ENCODE measurements at places on chromosomes 6 and 20. TPM values are rescaled to one million over a fixed set of nuclear protein-coding genes. Genes with fewer than 3 reads are reported as not detected.

Gene NKX2-4
- not detected for total RNA-seq

DNA sequence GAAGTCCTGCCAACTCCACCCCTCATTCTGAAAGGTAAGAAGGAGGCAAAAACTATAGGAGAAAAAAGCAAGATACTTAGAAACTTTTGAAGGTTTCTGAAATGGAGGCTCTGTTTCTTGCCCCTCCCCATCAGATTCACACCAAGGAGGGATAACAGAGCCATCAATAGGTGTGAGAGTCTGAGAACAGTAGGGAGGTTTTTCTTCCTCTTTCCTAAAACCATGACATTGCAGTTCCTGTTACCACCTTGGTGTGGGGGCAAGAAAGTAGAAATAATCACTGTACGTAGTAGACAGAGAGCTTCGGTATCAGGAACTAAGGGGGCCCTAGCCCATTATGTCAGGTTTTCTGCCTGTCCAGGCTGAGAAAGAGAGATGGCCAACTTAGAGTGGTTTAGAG, 333.3 kb upstream of the SYNCRIP start:
- no peak for DNase-seq
- no peak overlapping the region for H3K4me3 ChIP-seq
- H3K27ac ChIP-seq: no peak overlapping the region
- no peaks in the 10 kb centered on the region for H3K36me3 ChIP-seq

GRCh38 chr20:56826705-56827665, 197.9 kb downstream of the TFAP2C start:
- H3K4me1 ChIP-seq: no peaks in the 10 kb centered on the region
- no peak overlapping the region for H3K4me3 ChIP-seq
- H3K27me3 ChIP-seq: peaks cover 3% of the 10 kb centered on the region
- no peak for DNase-seq
- H3K36me3 ChIP-seq: no peaks in the 10 kb centered on the region

- no peaks in the 10 kb centered on the region for H3K27me3 ChIP-seq
- H3K27ac ChIP-seq: no peak overlapping the region
- DNase-seq: peak; percentile 58
- H3K36me3 ChIP-seq: no peaks in the 10 kb centered on the region
Observed at GRCh38 chr6:69232911-69233448, 563.8 kb downstream of the LMBRD1 start.

DNA sequence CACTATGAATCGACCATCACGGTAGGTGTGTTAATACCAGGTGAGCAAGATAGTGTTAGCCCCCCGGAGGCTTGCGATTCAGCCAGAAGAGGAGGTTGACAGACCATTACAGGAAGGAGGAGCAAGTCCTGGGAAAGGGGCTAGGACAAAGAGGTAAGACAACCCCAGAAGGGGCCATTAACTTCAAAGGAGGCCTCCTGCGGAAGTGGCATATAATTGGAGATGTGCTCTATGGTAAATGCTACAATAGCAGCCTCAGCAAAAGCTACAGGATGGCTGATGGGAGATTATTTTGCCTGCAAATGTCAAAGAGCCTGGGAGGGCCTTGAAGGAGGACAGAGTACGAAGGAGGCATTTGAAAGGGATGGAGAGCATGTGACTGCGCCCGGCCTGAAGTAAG, 108.6 kb upstream of the CITED2 start:
- no peak for DNase-seq
- no peaks in the 10 kb centered on the region for H3K27me3 ChIP-seq
- no peaks in the 10 kb centered on the region for H3K4me1 ChIP-seq

Gene KCNB1
- 0.05 TPM for total RNA-seq

Gene PPP1R3G
- total RNA-seq: 0.08 TPM

Gene TMC2
- total RNA-seq: not detected

DNA sequence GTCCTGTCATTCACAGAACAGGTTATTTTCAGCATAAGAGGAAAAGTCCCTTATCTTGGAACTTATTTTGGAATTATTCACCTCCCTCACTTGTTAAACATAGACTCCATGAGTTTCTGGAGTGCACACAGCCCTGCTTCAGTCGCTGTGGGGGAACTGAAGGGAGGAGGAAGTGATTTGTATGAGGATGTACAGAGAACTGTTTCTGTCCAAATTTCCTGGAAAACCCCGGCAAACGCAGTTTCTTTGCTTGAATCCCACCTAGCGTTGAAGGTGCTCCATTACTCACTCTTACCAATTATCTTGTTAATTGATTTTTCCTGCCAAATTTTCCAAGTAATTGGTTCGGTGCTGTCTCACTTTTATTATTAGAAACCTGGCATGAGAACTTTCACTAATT, 78.0 kb upstream of the AGPAT4 start:
- no peaks in the 10 kb centered on the region for H3K27me3 ChIP-seq
- no peaks in the 10 kb centered on the region for H3K36me3 ChIP-seq
- H3K4me1 ChIP-seq: peaks cover 14% of the 10 kb centered on the region
- no peak overlapping the region for H3K4me3 ChIP-seq

DNA sequence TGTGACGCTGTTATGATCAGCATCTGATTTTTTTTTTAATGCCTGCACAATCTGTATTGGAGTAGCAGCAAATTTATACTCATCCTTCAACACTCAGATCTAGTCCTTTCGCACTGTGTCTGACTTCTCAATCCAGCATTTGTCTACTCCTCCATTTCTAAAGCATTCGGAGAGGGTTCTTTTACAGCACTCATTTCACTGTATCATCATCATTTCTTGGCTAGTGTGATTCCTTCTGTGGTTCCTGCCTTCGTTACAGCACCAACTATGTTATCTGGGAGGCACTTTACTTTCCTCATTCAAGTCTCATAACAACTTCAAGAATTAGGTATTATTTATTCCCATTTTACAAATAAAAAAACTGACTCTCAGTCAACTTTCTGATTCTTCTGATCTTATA, 18.0 kb downstream of the NUDT3 start:
- H3K27ac ChIP-seq: no peak overlapping the region
- no peak for DNase-seq
- no peaks in the 10 kb centered on the region for H3K36me3 ChIP-seq
- H3K27me3 ChIP-seq: no peaks in the 10 kb centered on the region
- peaks cover 2% of the 10 kb centered on the region for H3K4me1 ChIP-seq

Gene TREML4
- not detected for total RNA-seq

DNA sequence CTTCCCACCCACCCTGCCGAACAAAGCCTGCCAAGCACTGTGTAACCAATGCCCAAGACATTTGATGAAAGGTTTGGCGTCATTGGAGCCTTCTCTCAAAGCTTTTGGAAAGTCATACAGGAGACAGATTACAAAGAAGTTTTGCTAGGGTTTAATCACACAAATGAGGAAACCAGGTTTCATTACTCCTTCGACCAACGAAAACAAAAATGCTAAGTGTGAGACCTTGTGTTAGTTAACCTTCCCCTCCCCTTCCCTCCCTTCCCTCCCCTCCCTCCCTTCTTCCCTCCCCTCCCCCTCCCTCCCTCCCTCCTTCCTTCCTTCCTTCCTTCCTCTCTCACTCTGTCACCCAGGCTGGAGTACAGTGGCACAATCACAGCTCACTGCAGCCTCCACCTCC, 96.1 kb upstream of the CD83 start:
- DNase-seq: no peak
- peaks cover 12% of the 10 kb centered on the region for H3K27me3 ChIP-seq
- no peak overlapping the region for H3K27ac ChIP-seq

Gene THBD
- not detected for total RNA-seq

DNA sequence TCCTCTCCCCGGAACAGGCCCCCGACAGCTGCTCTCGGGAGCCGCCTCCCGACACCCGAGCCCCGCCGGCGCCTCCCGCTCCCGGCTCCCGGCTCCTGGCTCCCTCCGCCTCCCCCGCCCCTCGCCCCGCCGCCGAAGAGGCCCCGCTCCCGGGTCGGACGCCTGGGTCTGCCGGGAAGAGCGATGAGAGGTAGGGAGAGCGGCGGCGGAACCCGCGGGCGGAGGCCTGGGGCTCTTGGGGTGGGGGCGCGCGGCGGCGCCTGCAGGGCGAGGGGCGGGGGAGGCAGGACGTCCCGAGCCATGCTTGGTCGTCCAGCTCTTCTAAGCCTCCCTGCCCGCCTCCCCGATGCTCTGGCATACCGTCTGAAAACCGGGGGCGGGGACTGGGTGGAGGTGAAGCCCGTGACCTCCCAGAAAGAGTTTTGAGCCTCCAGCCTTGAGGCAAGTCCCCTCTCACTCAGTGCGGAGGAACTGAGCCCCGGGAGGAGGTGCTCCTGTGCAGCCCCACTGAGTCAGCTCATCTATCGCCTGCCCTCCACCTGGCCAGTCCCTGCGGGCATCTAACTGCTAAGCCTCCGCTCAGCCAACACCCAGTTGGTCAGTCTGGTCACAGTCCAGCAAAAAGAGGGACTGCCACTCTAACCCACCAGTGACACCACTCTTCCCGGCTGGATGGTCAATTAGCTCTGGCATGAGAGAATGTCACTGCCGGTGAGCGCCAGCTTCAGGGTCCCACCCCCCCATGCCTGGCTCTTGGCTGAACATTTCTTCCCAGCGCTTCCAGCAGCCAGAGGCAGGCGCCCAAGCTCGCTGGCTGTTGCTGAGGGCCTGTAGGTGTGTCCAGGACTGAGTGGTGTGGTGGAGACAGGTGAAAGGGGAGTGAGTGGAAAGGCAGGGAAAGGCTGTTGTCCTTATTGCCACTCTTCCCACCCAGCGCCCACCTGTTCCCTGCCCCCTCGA, 482 bp downstream of the DDR1 start:
- H3K4me3 ChIP-seq: peak overlapping the region; percentile 66
- no peak overlapping the region for H3K27ac ChIP-seq
- no peak for DNase-seq
- no peaks in the 10 kb centered on the region for H3K36me3 ChIP-seq
- H3K27me3 ChIP-seq: peaks cover 35% of the 10 kb centered on the region

DNA sequence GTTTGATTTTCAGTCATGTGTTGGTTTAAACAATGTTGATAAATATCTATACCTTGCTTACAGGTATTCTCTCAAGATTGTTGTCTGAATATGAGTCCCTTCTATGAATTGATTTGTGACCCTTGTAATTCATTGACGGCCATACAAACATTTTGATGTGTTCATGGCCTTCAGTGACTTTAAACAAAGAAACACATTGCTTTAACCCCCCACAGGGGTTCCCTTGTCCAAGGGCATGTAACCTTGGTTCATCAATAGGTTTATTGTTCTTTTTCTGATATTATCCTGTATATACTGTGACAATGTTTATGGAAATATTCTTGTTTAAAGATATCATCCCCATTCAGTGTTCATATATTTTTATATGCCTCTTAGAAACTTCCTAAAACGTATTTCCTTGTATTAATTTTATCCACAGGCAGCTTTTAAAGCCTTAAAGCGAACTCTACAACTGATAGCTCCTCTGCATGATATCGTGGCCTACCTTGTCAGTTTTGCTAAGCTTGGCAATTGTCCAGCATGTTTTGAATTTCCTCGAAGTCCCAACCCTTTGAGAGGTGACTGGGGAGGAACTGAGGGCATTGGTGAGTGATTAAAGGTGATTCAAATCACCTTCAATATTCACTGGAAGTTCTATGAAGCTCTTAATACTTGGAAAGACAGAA, 87.0 kb downstream of the CD164 start:
- H3K27me3 ChIP-seq: peaks cover 7% of the 10 kb centered on the region
- no peak overlapping the region for H3K27ac ChIP-seq
- H3K36me3 ChIP-seq: no peaks in the 10 kb centered on the region
- H3K4me3 ChIP-seq: no peak overlapping the region
- H3K4me1 ChIP-seq: no peaks in the 10 kb centered on the region
- no peak for DNase-seq

GRCh38 chr20:60667641-60668040, 584.4 kb upstream of the CDH4 start:
- H3K27ac ChIP-seq: no peak overlapping the region
- no peak for DNase-seq
- no peaks in the 10 kb centered on the region for H3K27me3 ChIP-seq

GRCh38 chr20:59078231-59078630, 35.6 kb upstream of the PRELID3B start:
- DNase-seq: no peak
- peaks cover 33% of the 10 kb centered on the region for H3K27me3 ChIP-seq
- no peaks in the 10 kb centered on the region for H3K36me3 ChIP-seq
- no peak overlapping the region for H3K27ac ChIP-seq
- H3K4me3 ChIP-seq: no peak overlapping the region

Gene CYP24A1
- total RNA-seq: not detected

DNA sequence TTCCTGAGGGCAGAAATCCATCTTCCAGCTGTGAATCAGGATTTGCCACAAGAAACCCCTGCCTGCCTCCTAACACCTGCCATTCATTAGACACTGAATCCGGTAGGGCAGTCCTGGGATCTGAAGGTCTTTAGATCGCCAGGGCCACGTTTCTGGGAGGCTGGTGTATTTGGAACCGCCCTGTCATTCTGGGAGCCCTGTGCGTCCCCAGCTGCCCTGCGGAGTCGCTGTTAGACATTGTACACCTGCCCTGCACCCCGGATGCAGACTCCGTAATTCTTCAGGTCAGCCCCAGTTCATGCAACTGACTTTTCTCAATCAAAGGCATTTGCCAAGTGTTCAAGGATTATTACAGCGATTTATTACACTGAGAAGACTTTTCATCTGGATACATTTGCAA, 193.2 kb downstream of the TBC1D7 start:
- no peak overlapping the region for H3K4me3 ChIP-seq
- H3K4me1 ChIP-seq: no peaks in the 10 kb centered on the region
- H3K36me3 ChIP-seq: no peaks in the 10 kb centered on the region

DNA sequence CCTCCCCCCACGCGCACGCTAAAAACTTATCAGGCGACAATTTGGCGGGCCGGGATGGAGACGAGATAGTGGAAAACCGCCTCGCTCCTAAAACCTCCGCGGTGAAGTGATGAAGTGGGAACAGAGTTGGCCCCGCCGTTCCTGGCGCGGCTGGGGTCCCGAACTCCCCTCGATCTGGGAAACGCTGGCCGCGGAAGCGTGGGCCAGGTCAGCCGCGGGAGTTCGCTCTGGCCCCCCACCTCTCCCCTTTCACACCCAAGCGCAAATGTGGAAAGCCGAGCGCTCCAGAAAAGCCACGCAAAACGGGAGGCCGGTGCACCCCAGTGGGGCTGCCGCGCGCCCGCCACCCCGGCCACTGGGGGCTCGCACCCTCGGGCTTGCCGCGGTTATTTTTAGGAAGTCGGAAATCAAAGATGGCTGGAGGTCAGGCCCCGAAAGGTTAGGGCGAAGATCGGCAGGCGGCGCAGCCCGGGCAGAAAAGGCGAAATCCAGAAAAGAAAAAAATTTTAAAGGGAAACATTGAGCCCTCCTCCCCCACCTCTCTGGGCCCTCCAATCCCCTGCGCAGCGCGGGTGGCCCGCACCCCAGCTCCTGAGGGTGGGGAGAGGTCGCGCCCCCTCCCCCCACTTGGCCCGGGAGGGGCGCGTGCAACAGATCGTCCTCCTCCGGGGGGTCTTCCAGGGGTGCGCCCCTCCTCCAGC, 1.0 kb downstream of the SALL4 start:
- peaks cover 6% of the 10 kb centered on the region for H3K4me1 ChIP-seq
- H3K4me3 ChIP-seq: no peak overlapping the region
- no peak for DNase-seq
- no peaks in the 10 kb centered on the region for H3K36me3 ChIP-seq
- no peak overlapping the region for H3K27ac ChIP-seq

DNA sequence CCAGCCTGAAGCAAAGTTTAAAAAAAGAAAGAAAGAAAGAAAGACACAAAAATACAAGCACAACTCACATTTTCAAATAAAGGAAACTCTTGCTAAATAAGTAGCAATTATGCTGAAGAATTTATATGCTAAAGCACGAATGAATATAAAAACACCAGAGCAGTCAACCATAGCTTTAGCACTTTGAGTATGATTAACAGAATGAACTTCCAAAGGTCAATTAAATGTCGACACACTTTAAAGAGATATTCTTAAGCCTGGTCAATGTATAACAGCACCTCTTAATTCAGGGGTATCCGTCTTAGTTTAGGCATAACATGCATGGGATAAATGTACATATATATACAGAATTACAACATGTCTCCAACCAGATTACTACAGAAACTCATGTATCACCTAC, 125.9 kb downstream of the OGFRL1 start:
- H3K27ac ChIP-seq: no peak overlapping the region
- peaks cover 3% of the 10 kb centered on the region for H3K4me1 ChIP-seq
- peaks cover 42% of the 10 kb centered on the region for H3K27me3 ChIP-seq
